ENCODE measurements at places on chromosomes 16 and 17.

GRCh38 chr17:62791767-62792446 is 16.2 kb downstream of the MARCHF10 start:
- DNase-seq = peak; percentile 73

- no peak for DNase-seq
These were observed 15.3 kb downstream of the CD300LB start for GRCh38 chr17:74515941-74516340.

DNA sequence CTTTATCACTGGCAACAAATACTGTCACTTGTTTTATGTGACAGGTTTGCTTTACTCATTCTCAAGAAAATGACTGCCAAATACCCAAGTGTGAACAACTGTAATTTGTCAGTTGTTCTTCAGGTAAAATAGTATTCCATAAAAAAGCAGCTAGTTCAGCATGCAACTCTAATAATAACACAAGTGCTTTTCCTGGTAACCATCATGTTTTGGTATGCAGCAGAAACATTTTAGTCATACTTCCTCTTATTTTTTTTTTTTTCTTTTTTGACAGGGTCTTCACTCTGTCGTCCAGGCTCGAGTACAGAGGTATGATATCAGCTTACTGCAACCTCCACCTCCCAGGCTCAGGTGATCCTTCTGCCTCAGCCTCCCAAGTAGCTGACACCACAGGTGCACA is 4.6 kb downstream of the TERF2 start:
- DNase-seq = no peak

- no peak for DNase-seq
These were observed 16.7 kb downstream of the CCDC40 start for GRCh38 chr17:80053102-80053501.
